ENCODE measurements at places on chromosomes 4 and X.
A peak's percentile ranks its signal among the peaks of the same experiment; 100 is the strongest.

- no peak for DNase-seq
These were observed 609 bp upstream of the BCORL1 start for GRCh38 chrX:129981752-129982299.

GRCh38 chr4:7027913-7028312 lies 15.3 kb upstream of the TADA2B start:
- DNase-seq, result no peak

DNA sequence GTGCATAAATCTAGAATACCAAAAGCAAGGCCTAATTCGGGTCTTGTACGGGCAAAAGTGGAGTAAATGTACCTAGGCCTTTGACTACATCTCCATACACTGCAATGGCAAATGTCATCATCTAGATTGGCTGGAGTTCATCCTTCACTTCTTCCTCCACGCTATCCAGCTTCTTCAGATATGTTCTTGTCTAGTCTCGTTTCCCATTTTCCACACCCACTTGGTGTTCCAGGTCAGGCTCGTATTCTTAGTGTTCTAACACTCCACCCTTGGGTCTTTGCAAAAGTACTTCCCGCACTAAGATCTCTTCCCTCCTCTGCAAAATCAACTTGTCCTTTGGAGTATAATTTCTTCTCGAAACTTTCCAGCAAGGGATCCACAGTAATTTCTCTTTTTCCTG lies 1.4 kb downstream of the COQ2 start:
- no peak for DNase-seq

DNA sequence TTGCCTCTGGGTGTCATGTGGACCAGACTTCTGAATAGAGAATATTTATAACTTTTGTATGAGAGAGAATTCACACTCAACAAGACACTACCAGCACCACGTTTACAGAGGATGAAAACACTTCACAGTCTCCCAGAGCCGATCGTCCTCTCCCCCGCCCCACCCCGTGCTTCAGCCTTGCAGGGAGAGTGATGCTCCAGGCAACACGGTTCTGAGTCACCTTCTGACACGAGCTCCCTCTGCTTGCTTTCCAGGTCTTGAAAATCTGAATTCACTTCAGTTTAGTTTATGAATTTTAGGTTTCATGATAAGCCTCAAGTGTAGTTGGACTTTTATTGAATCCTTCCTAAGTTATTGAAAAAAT lies 59.8 kb downstream of the CPLX1 start:
- DNase-seq, result no peak

DNA sequence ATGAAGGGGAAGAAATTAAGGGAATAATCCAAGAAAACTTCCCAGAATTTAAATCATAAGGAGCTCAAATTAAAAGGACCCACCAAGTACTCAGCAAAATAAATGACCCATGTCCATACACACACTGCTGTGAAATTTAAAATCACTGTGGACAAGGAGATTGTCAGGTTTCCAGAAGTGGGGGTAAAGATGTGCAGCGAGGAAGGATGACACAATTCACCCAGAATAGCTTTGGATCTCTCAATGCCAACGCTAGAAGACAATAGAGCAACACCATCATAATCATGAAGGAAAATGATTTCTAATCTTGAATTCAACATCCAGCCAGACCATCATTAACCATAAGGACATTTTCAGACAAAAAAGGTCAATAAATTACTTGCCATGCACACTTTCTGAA lies 65.7 kb downstream of the CASK start:
- no peak for DNase-seq

GRCh38 chrX:118764122-118764521 lies 36.7 kb downstream of the IL13RA1 start:
- DNase-seq, result no peak

DNA sequence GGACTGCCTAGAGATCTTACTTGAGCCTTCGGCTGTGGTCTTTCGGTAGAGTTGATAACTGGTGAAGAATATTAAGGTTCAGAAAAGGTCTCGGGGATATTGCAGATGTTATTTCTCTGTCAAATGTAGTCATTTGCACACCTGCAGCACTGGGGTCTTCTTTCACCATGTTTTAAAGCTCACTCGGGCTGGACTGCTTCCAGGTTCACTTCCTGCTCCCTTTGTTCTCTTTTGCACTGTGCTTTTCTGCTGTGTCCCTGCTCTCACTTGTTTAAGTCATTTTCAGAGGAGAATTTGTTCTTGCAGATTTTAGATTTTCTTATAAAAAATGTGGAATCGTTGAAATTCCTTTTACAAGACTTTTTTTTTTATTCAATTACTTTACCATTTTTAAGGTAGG lies 68.5 kb downstream of the BMPR1B start:
- DNase-seq, result no peak

GRCh38 chr4:5760936-5761480 lies 50.0 kb downstream of the EVC start:
- no peak for DNase-seq

- DNase-seq, result no peak
These were observed 34.5 kb downstream of the ACE2 start for GRCh38 chrX:15566244-15566643.

GRCh38 chr4:118883861-118884260 lies 4.8 kb upstream of the SYNPO2 start:
- DNase-seq, result no peak

DNA sequence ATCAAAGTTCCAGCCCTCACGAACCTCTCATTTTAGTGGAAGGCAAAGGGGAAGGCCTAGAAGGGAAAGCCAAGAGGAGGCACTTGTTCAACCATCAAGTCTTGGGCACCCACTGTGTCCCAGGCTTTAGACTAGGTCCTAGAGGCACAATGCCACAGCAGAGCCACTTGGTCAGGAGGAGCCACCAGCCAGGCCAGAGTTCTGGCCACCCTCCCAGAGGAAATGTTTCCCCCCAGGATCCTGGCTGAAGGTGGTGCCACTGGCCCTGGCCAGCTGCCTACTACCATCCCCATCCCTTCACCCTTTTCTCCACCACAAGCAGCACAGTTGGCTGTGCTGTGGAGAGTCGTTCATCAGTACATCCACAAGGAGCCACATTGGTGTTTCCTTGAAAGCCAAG lies 34.3 kb upstream of the XPNPEP2 start:
- DNase-seq, result no peak

- DNase-seq, result no peak
These were observed 7.6 kb upstream of the AMELX start for GRCh38 chrX:11285651-11286050.

DNA sequence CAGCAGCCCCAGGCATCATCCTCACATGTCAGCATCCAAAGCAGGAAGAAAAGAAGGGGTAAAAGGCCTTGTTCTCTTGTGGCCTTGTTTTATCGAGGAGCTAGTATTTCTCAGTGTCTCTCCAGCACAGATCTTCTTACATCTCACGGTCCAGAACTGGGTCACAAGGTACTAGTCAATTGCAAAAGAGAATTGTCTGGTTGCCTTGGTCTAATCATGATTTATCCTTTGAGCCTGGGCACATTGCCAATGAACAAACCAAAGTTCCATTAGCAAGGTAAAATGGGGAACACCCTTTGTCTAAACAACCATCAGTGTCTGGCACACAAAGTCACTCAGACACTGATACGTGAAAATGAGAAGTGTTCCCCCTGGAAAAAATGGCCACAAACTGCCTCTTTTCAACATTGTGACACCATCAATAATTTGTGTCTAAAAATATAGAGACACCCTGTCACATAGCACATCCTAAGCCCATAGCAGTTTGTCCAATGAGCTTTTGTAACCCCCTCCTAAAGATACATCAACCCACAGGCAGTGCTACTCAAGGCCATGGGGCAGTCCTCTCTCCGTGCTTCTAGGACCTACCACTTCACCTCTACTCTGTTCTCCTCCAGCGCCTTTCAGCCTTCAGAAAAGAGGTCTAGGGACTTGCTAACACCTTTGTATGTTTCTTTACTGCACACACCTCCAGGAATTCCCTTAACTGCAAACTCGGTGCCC lies 534.4 kb downstream of the MID1IP1 start:
- no peak for DNase-seq

DNA sequence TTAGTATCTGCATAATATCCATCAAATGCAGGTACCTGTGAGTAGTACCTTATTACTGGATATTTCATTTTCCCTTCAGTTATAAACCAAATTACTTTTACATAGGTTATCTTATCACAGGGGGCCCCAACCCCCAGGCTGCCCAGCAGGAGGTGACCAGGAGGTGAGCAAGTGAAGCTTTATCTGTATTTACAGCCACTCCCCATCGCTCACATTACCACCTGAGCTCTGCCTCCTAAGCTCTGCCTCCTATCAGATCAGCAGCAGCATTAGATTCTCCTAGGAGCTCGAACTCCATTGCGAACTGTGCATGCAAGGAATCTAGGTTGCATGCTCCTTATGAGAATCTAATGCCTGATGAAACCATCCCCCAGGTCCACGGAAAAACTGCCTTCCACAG lies 6.3 kb downstream of the PRSS12 start:
- DNase-seq, result no peak

DNA sequence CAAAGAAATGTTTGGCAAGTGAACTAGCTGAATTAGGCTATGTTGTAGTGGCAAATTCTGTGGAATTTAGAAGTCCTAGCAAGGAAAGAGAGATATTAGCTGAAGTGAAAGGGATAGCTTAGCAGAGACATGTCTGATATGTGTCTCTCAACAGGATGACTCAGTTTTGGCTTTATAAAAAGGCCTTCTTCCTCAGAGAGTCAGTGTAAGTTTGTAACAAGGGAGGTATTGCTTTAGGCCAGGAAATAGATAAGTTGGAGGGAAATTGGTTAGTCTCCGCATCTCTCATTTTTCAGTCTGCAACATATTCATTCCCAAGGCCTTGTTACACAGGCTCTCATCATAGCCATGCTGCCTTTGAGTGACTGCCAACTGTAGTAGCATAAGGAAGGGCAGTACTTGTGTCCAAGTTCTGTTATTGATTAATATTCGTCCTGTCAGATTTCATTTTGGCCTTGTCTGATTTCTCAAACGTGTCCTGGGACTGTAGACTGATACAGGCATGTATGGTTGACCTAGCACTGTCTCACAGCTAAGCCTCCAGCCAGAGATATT lies 4.0 kb downstream of the TMEM164 start:
- no peak for DNase-seq

DNA sequence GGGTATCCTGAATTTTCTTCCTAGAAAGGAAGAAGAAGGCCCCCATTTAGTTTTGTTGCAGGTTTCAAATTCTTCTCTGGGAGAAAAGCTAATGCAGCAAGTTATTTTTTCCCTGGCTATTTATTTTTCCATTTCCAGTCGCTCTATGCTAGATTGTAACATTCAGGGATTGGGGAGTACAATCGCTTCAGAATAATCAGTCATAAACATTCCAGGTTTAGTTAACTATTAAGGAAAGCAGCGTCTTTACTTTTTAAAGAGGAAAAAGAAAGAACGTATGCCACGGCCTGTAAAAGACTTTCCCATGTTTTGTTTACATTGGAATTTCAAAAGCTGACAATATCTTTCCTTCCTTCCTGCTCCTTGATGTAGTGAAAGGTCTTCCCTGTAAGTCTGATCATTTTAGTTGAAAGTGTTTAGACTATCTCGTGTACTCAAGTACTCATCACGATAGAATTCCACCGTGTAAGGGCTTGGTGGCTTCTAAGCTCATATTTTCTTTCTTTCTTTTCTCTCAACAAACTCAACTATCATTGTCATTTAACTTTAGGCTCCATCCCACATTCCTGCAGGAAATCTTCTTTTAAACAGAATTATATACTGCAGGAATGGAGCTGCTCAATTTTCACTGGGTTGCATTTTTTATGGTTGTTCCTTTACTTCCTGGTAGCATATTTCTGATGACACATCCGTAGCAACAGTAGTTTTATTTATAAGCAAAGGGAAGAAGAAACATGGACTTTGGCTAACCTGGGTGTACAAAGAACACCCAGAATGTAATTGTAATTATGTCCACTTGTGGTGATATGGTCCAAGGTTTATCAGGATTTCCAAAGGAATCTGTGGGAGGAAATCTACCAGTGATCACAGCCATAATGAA lies 213.1 kb upstream of the FAT1 start:
- no peak for DNase-seq

DNA sequence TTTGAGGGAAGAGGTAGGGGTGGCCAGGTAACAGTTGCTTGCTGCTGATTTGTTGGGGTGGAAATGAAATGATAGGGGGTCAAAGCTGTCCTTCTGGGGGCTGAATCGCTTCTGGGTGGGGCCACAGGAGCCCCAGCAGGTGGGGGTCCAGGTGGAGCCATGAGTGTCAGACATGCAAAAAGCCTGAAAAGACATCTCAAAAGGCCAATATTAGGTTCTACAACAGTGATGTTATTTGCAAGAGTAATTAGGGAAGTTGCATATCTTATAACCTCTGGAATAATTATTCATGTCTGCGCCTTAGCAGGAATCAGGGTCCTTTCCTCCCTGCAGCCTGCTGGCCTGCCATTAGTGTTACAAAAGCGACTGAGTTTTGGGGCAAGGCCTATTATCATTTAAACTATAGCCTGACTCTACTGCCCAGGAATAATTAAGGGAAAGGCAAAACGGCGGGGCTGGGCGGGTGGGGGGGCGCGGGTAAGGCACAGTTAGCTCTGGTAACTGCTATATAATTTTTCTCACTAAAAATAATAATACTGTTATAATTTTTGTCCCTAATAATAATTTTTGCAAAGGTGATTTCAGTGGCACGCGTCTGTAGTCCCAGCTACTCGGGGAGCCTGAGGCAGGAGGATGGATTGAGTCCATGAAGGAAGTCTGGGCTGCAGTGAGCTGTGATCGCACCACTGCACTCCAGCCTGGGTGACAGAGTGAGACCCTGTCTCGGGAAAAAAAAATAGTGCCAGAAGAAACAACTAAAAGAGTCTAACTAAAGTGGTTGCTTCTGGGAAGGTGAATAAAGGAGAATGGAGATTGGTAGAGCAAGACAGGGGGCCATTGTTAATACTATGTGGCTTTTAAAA lies 145.7 kb downstream of the MAGEB17 start:
- DNase-seq, result no peak

- no peak for DNase-seq
These were observed 71.4 kb downstream of the FBXO8 start for GRCh38 chr4:174212061-174212460.

GRCh38 chr4:142566777-142567176 lies 279.3 kb downstream of the INPP4B start:
- DNase-seq, result no peak

DNA sequence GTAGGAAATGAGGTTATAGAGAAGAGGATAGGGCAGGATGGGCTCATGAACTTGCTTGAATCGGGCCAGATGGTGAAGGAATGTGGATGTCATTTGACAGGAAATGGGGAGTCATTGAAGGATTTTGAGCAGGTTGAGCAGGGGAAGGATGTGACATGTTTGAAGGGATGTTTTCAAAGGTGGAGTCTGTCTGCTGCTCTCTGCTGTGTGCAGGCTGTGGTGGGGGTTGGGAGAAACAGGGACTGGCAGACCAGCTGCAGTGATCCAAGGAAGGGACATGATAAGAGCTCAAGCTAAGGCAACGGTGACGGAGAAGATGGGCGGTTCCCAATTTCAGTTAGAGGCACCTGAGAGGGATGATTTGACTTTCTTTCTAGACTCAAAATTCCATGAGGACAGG lies 14.0 kb upstream of the XPNPEP2 start:
- DNase-seq, result no peak

GRCh38 chrX:79161655-79162054 lies 17.2 kb downstream of the GPR174 start:
- DNase-seq, result peak; percentile 32

- no peak for DNase-seq
These were observed 366.5 kb upstream of the BOD1L1 start for GRCh38 chr4:13994016-13994415.
